ENCODE measurements at places on chromosomes 6 and 20.

GRCh38 chr20:9999645-10000044, 35.1 kb upstream of the ANKEF1 start:
- DNase-seq = no peak

GRCh38 chr6:28865401-28866204, 58.2 kb downstream of the TRIM27 start:
- DNase-seq = peak; percentile 45

DNA sequence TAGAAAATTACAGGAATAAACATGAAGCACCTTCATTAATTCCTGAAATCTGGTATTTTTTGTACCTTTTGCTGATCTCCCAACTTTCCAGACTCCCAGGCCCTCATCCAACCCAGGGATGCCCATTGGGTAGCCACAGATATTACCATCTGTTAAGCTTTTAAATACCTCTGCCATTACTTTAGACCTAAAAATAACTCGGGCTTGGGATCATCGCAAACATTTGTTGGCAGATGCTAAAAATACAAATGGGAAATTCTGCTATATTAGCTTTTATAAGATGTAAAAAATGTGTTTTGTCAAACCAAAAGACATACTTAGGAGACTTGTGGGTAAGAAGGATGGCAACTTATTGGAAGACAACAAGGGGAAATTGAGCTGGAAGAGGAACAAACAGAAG, 376.1 kb downstream of the CENPW start:
- DNase-seq = no peak

- no peak for DNase-seq
Observed at GRCh38 chr6:105300090-105300489, 102.8 kb downstream of the PREP start.

DNA sequence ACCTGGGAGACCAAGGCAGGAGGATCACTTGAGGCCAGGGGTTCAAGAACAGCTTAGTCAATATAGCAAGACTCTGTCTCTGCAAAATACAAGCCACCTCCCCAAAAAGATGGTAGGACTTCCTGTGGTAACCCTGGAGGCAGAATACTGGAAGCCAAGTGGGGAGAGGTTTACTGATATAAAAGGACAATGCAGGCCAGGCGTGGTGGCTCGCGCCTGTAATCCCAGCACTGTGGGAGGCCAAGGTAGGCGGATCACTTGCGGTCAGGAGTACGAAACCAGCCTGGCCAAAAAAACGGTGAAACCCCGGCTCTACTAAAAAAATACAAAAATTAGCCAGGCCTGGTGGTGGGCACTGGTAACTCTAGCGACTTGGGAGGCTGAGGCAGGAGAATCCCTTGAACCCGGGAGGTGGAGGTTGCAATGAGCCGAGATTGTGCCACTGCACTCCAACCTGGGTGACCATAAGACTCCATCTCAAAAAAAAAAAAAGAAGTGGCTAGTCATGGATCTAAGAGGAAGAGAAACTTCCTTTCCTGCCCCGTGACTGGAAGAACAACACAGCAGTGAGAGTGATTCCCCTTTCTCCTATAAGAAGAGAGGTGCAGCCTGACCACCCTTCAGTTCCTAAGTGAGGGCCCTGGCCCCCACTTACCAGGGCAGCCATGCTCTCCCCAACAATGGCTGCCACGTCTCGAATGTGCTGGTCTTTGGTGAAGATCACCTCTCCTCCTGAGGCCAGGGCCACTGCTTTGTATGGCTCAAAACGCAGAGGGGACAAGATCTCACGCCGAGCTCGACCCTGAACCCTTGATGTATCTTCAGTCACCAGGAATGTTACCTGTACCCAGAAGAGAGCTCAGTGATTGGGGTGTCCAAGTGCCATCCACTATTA, 6.2 kb downstream of the SAPCD1 start:
- no peak for DNase-seq

DNA sequence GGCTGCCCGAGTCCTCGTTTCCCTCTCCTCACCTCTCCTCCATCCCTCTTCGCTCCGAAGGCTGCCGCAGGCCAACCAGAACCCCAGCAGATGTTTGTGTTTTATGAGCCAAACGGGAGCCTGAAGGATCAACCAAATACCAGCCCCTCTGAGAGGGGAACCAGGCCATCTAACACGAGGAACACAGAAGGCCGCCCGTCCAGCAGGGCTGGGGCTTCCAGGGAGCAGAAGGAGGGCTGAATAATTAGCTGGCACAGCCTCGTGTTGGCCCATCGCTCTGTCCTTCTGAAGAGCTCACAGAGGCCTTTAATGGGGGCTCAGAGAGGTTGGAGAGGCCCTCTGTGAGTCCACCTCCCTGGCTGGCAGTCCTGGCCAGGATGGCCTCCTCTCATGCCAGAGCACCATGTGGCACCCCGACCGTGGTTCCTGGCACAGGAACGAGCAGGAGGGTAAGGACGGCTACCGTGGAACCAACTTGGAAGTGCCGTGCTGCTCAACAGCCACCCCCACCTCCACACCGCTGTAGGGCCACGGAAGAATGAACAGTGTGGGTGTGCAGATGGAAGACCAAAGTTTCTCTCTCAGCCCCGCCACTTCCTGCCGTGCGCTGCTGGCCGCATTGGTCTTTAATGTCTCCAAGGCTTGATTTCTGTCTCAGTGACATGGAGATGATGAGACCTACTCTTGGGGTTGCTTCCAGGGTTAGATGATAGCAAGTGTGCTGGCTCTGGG, 155.2 kb downstream of the SCML4 start:
- DNase-seq = no peak

GRCh38 chr6:42805297-42805861, 23.5 kb downstream of the BICRAL start:
- DNase-seq = no peak

- no peak for DNase-seq
Observed at GRCh38 chr6:168967281-168967925, 286.2 kb downstream of the THBS2 start.
